ENCODE measurements at places on chromosomes 11 and 22. TPM values are rescaled to one million over a fixed set of nuclear protein-coding genes. Genes with fewer than 3 reads are reported as not detected.

Gene CBLIF
- polyA plus RNA-seq: not detected

Gene OLFML1
- polyA plus RNA-seq: 2.3 TPM

Gene RBX1
- 64.0 TPM for polyA plus RNA-seq

Gene RAC2
- 3.3 TPM for polyA plus RNA-seq

Gene TCN2
- 39.2 TPM for polyA plus RNA-seq

Gene LRRC74B
- not detected for polyA plus RNA-seq

Gene KLHL35
- 12.1 TPM for polyA plus RNA-seq

Gene APOL4
- 6.1 TPM for polyA plus RNA-seq

Gene LMNTD2
- 1.1 TPM for polyA plus RNA-seq

Gene OR52E8
- not detected for polyA plus RNA-seq

Gene OR52I2
- not detected for polyA plus RNA-seq

Gene TMEM191B
- polyA plus RNA-seq: 1.1 TPM

Gene ROBO3
- polyA plus RNA-seq: 7.5 TPM

Gene BACE1
- 90.0 TPM for polyA plus RNA-seq

Gene FADS3
- 13.7 TPM for polyA plus RNA-seq

Gene YAP1
- 6.4 TPM for polyA plus RNA-seq

Gene OR5P2
- not detected for polyA plus RNA-seq

Gene DCHS1
- 23.4 TPM for polyA plus RNA-seq

Gene ALDH3B2
- not detected for polyA plus RNA-seq

Gene GGTLC3
- polyA plus RNA-seq: not detected

Gene PRDM10
- 6.6 TPM for polyA plus RNA-seq

Data from brain (organoid and tissue), 16 donors.